ENCODE measurements at places on chromosomes 4 and X.
A peak's percentile ranks its signal among the peaks of the same experiment; 100 is the strongest.

- no peak for DNase-seq
Measured at GRCh38 chrX:123986377-123986776, 24.9 kb downstream of the STAG2 start.

DNA sequence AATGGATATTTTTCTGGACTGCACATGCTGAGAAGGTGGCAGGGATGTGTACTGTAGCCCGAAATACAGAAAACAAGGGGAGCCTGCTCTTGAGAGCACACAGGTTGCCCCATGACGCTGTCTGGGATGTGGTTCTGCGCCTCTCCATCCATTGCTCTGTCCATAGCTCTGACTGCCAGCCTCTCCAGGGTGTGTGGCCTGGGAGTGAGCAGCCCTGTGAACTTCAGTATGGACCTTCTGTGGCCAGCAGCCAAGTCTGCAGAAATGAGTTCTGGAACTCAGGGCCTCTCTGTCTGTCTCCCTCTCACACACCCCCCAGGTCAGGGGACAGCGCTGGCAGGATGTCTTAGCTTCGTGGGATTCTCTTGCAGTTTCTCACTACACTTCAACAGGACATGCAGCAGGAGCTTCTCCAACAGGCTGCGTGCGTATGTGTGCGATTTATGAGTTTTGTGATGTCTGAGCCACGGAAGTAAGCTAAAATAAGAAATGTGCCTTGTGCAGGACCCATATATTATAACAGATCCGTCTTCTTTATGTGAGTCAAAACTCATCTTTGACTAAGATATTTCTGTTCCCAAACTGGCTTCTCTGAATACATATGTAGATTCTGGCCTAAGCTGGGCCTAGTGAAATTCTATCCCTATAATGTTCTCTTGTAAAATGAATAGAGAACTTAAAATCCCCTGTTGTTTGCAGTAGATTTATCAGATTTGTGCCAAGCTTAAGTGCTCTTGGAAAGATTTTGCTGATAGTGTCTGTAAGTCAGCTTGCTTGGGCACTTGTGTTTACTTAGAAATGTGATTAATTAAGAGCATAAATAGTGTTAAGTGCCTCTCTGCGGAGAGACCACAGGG is 40.0 kb downstream of the PROM1 start:
- DNase-seq = peak; percentile 60

- peak; percentile 2 for DNase-seq
Measured at GRCh38 chr4:130147641-130148040, 1051.7 kb downstream of the C4orf33 start.

- peak; percentile 31 for DNase-seq
Measured at GRCh38 chrX:129235903-129236302, 287.4 kb downstream of the SMARCA1 start.

DNA sequence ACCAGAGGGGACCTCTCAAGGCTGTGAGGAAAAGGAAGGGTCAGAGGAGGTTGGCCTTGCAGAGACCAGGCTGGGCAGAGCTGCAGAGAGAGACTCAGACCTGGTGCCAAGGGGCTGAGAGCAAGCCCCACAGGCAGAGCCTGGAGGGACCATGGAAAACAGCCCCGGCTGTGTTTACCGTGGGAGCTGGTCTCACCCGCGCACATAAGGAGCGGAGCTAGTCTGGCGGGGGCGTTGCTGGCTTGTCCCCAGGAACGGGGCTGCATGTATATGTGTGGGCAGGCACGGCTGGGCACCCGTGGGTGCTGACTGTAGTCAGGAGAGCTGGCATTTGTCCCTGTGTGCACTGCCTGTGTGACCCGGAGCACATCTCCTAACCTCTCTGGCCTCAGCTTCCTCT is 45.7 kb downstream of the C4orf50 start:
- no peak for DNase-seq

- DNase-seq = no peak
Measured at GRCh38 chrX:76434103-76434741, 6.7 kb downstream of the MAGEE1 start.

- no peak for DNase-seq
Measured at GRCh38 chr4:10639100-10639499, 45.5 kb downstream of the CLNK start.

GRCh38 chr4:112402098-112402497 is 104.9 kb downstream of the ALPK1 start:
- peak; percentile 88 for DNase-seq

DNA sequence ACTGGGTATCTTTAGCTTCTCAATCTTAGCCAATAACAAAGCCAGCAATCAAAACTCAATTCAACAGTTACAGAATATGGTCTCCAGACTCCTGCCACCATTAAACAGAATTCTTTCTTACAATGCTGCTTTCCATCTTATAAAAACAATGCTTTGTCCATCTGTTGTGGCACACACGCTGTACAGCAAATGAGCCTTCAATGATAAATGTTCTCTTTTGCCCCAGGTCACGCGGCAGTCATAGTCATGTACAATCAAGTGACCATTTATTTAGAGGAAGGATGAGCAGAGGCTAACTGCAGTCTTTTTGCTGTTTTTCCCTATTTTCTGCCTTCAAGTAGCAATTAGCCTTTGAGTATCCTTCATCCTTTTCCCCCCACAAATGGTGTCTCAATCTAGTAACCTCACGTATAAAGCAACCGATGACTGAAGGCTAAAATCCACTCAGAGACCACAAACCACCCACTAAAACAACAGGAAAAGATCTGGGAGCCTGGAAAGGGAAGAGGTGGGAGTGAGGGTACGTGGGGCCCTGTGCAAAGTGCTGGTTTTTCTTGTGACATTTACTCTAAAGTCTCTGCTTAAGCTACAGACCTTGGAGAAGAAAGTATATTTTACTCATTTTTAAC is 24.4 kb downstream of the TRIM2 start:
- no peak for DNase-seq

- DNase-seq = no peak
Measured at GRCh38 chr4:41132055-41132683, 82.2 kb downstream of the APBB2 start.

DNA sequence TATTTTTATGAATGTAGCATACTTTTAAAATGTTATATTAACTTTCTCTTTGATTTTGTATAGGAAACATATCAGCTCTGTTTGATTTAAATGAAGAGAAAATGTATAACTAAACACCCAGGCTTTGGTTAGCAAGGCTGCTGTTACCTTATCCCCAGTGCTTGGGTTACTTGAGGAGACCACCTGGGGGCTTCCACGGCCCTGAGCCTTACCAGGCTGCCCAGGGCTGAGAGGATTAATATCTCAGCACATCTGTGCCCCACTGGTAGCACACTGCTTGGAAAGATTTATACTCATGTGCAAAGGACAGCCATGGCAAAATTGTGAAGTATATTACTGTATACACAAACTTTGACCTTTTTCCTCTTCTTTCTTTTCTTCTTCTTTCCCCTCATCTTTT is 752.9 kb downstream of the RAPGEF2 start:
- no peak for DNase-seq

GRCh38 chr4:114907568-114907967 is 205.9 kb downstream of the NDST4 start:
- no peak for DNase-seq

- no peak for DNase-seq
Measured at GRCh38 chr4:15913631-15913970, 24.9 kb downstream of the FGFBP1 start.

- no peak for DNase-seq
Measured at GRCh38 chrX:106263817-106264216, 95.7 kb downstream of the PWWP3B start.

GRCh38 chr4:80407246-80407645 is 71.7 kb downstream of the CFAP299 start:
- DNase-seq = peak; percentile 39

DNA sequence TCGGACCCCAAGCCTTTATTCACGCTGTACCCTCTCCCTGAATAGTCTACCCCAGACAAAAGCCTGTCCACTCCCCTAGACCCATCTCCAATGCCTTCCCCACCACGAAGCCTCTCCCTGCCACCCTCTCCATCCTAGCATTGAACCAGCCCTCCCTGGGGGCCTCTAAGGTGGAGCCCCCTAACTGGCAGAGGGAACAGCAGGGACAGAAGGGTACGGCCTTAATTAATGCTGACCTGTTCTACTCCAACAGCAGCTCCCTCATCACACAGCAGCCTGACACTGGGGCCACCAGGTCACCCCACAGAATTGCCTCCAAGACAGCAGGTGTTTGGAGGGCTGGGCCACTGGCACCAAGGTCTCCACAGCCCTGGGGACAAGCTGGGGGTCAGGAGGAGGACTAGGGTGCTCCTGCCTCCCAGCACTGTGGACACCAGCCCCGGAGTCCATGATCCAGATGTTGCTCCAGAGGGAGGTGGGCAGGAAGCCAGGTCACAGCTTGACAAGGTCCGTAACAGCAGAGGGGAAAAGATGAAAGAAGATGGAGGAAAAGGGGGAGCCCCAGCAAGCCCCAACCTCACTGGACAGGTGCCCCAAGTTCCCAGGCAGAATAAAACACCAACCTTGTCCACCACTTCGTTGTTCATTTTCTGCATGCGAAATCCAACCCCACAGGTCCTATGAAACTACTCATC is 3.7 kb downstream of the CRMP1 start:
- no peak for DNase-seq

- DNase-seq = peak; percentile 0
Measured at GRCh38 chrX:113929004-113929403, 654.9 kb upstream of the HTR2C start.

DNA sequence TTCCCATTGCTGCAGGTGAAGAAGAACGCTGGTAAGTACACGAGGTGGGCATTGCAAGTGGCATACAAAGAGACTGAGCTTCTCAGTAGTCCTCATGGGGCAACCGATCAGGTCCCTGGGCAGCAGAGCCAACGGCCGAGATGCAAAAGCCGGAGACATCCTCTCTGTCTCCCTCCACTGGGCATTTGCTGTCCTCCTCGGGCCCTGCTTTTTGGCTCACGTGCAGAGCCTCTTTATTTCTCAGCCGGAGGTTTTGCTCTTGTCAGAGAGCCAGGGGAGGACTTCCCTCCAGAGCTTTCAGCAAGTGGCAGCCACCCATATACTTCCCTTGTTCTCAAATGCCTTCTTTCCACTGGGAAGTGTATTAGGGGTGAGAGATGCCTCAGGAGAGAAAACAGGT is 18.0 kb downstream of the STARD8 start:
- DNase-seq = no peak

- DNase-seq = no peak
Measured at GRCh38 chr4:5905714-5906113, 12.8 kb upstream of the CRMP1 start.

- DNase-seq = no peak
Measured at GRCh38 chr4:44740201-44740600, 13.8 kb upstream of the GNPDA2 start.

DNA sequence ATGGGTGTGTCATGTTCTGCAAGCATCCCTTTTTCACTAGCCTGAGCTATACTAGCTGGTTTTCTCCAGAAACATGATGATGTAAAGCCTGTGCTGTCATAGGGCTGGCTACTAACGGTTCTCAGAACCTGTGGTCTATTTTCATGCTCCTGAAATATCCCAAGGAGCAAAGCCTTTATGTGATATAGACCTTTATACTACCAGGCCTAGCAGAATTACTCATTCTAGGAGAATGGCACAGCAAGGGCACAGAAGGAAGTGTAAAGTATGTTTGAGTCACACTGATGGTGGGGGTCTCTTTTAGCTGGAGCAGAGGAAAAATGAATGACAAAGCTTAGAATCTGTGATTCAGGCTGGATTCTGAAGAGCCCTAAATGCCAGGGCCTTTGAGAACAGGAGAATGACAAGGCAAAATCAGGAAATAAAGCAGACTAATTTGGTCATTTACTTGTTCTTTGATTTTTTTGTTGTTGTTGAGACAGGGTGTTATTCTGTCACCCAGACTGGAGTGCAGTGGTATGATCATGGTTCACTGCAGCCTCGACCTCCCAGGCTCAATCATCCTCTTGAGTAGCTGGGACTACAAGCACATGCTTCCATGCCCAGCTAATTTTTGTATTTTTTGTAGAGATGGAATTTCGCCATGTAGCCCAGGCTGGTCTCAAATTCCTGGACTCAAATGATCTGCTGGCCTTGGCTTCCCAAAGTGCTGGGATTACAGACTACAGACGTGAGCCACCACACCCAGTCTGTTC is 11.8 kb downstream of the TCEAL1 start:
- DNase-seq = no peak

GRCh38 chrX:103061486-103061885 is 2.5 kb downstream of the BEX1 start:
- no peak for DNase-seq

DNA sequence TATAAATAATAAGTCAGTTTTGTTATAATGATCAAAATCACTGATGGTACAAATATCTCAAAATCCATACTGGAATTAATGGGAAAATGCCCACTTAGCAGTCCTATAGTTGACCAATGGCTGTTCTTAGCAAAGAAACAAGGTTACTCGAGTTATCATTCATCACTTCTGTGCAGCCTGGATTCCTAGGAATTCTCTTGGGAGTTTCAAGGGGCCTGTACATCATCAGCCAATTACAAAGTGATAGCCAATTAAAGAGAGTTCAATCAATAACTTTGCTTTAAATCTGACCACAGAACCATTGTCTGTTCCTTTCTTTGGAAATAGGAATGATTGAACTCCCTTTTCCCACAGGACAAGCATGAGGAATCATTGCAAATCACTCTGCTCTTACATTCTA is 205.5 kb downstream of the PCDH19 start:
- no peak for DNase-seq

GRCh38 chrX:76148041-76148665 is 24.7 kb upstream of the PBDC1 start:
- peak; percentile 12 for DNase-seq

DNA sequence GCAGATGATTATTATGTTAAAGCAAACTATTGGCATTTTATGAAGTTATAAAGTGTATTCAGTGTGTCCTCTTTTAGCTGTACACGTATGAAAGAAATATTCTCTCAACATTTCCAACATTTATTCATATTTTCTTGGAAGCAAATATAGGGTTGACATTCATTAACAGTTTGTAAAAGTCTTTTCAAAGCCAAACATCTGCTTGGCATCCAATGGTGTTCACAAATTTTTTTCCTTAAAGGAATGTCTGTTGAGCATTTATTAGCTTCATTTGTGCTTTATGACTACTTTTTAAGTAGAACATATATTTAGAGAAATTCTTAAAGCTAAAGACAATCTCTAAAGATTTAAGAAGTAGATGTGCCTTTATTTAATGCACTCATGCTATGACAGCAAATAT is 83.0 kb downstream of the SHISA3 start:
- DNase-seq = no peak

DNA sequence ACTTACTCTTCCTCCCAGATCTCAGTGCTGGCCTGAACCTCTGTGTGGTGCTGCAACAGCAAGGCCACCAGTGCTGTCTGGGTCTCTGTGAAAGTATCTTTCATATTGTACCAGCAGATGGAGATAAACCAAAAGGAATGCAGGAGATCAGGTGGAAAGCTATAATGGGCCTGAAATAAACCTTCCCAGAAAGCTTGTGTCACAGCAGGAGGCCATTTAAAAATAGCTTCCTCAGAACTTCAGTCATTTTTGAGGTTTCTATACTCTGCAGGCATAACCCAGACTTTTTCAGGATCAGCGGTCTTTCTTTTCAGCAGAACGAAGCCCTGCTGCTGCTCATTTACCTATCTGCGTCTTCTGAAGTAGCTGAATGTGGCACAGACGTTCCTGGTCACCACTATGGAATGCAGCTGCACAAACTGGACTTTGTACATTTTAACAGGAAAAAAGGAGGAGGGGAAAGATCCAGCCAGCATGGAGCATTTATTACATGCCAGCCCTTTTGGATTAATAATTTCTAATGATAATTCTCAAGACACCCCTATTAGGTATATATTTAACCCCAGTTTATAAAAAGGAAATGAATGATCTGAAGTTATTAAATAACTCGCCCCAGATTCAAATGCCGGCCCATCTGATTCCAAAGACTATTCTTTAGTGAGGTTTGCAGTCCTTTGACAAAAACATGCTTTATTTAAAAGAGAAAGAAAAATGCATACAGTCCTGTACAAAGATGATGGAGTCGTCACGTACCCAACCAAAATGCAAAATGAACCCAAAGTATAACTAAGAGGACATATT is 119.7 kb downstream of the NFKB1 start:
- DNase-seq = peak; percentile 79
